GM03348 (cell line): ENCODE measurements at places on chromosomes 6 and 20.

DNA sequence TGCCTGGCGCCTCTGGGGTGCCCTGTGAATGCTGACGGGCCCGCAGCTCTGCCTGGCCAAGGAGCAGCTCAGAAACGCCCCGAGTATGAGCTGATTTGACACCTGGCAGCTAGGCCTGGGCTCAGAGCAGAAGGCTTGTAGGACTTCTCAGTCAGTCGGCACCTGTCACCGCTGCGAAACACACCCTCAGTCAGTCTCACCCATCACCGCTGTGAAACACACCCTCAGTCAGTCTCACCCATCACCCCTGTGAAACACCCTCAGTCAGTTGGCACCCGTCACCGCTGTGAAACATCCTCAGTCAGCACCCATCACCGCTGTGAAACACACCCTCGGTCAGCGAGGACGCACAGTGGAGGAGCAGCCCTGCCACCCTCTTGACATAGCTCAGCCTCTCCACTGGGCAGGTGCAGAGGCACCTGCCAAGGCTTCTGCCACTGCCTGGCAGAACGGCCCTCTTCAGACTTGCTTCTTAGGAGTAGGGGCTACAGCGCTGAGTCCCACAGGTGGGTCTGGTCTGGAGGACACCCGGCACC is 109.0 kb downstream of the PSMB1 start:
- no peak for DNase-seq

- DNase-seq = no peak
Observed at GRCh38 chr6:36920049-36920448, 34.3 kb downstream of the C6orf89 start.

- DNase-seq = no peak
Observed at GRCh38 chr6:43673444-43674084, 14.0 kb downstream of the MRPS18A start.

- DNase-seq = no peak
Observed at GRCh38 chr6:79861023-79861422, 86.3 kb downstream of the ELOVL4 start.

DNA sequence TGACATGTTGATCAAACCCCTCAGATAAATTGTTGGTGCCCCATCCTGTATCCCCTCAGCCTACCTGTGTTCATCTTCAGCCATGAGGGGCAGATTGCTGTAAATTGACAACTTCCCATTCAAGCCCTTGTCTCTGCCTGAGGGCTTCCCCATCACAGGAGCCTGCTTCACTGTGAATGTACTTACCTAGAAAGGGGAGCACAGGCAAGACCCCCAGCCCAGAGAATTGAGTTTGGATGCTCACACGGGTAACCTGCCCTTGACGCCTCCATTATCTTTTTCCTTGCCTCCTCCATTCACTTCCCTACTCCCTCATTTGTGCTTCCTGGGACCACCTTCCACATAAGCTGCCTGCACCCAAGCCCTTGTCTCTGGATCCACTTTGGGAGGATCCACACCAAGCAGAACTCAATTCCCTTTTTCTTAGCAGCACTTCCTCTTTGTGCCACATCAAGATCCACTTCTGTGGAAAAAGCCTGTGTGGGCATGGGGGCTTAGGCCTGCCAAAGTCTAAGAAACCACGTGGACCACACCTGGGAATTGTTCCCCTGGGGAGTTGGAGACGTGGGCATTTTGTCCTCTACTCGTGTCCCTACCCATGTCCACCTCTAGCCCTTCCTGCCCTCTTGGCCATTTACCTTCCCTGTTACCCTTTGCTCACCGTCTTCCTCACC is 103.4 kb upstream of the FOXA2 start:
- DNase-seq = no peak

DNA sequence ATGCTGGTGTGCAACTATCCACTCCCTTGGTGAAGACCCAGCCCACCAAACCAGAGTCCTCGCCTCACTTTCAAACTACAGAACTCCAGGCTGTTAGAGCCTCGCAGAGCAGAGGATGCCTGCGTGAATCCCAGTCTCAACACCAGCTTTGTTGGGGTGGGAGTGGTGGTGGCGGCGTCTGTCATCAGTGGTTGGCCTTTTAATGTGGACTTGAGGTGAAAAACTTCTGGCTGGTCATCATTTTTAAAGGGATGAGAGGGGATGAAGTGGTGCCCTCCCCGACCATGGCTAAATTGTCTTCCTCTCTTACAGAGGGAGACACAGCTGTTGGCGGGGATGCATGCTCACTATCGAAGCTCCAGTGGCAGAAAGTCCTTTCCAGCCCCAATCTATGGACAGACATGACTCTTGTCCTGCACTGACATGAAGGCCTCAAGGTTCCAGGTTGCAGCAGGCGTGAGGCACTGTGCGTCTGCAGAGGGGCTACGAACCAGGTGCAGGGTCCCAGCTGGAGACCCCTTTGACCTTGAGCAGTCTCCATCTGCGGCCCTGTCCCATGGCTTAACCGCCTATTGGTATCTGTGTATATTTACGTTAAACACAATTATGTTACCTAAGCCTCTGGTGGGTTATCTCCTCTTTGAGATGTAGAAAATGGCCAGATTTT is 54.9 kb downstream of the EZR start:
- DNase-seq = no peak

- no peak for DNase-seq
Observed at GRCh38 chr6:41815587-41815986, 28.1 kb downstream of the TOMM6 start.

DNA sequence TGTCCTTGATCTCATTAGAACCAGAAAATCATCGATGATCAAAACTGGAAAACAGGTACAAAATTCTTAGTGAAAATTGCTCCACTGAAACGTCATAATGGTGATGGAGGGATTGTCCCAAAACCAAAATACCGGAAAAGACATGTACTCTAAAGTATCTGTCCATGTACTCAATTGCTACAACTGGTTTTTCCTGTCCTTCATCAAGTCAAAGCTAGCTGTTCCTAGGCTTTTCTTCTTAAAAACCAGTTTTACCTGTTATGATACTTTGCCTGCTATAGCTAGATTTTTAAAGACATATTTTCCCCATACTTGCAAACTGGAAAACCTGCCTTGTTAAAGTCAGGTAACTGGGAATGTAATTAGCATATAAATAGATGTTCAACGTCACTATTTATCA is 50.5 kb upstream of the LRRC1 start:
- no peak for DNase-seq

GRCh38 chr6:106087548-106088325 is 1.6 kb downstream of the PRDM1 start:
- DNase-seq = peak; percentile 58

- no peak for DNase-seq
Observed at GRCh38 chr6:119261944-119262284, 87.6 kb downstream of the MAN1A1 start.

- no peak for DNase-seq
Observed at GRCh38 chr6:83590416-83590815, 78.1 kb downstream of the PRSS35 start.

DNA sequence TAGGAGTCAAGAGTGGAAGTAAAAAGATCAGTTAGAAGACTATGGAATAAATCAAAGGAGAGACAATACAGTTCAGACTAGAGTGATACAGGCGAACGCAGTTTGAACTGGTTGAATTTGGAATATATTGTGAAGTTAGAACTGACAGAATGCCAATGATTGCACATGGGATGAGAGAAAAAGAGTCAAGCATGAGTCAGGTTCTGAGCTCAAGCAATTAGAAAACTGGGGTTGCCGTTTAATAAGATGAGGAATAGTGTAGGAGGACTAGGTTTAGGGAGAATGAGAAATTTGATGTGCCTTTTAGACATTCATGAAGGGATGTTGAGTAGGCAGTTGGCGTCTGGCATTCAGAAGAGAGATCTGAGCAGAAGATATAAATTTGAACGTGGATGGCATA is 8.0 kb downstream of the RNF217 start:
- DNase-seq = peak; percentile 25

DNA sequence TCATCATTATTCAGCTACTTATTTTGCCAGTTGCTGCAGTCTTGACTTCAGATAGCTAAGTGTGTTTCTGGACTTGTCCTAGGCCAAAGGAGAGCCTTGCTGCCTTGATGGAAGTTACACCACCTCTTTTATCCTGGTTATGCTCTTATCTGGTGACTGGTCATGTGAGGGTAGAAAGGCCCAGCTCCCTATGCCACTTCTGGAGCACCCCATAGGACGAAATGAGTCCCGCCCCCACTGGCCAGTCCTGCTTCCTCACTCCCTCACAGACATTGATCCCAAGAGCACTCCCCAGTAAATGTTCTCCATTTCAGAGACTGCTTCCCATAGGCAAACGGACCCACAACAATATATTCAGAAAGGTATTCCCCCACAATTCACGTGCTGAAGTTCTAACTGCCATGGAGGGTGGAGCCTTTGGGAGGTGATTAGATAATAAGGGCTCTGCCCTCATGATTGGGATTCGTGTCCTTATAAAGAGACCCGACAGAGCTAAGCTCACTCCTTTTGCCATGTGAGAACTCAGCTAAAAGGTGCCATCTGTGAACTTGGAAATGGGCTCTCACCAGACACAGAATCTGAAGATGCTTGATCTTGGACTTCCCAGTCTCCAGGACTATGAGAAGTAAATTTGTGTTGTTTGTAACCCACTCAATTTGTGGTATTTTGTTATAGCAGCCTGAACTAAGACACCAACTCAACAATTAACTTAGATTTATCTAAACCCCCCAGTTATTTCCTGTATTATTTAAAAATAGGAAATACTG is 21.5 kb upstream of the ELOVL2 start:
- no peak for DNase-seq

GRCh38 chr6:16420715-16421461 is 182.5 kb downstream of the GMPR start:
- peak; percentile 66 for DNase-seq

DNA sequence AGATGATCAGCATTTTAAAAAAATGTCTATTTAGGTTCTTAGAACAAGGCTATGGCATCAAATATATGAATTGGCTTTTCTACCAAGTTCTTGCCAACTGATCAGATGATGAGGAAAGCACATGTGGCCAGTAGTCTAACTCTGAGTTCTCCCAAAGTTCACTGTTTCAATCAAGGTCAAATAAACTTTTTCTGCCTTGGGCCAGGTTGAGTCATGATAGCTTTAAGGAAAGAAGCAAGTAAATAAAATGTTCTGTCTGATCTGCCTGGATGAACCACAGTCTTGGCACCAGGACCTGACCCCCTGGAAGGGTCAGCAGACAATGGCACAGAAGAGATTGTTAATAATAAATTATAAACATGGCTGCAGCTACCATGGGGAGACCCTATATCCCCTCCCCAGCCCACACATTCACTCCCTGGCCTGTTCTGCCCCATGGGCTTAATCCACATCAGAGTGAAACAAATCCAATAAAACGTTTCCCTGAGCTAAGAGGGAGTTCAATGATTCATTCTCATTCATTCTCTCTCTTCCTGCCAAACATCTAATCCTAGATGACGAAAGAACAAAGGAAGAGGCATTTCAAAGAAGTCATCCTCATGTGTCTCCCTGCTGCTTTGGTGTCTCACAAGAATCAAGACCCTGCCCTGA is 661.6 kb downstream of the DHX35 start:
- DNase-seq = no peak

DNA sequence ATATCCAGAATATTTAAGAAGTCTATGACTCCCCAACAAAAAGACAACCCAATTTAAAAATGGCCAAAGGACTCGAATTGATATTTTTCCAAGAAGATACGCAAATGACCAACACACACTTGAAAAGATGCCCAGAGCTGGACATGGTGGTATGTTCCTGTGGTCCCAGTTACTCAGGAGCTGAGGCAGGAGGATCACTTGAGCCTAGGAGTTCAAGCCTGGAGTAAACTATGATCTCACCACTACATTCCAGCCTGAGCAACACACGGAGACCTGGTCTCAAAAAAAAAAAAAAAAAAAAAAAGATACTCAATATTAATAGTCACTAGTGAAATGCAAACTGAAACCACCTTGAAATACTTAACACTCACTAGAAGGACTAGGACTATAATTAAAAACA is 12.2 kb upstream of the ARMC2 start:
- DNase-seq = no peak

GRCh38 chr6:167424700-167425099 is 99.8 kb downstream of the TTLL2 start:
- no peak for DNase-seq

GRCh38 chr6:109693111-109693510 is 2.0 kb downstream of the FIG4 start:
- DNase-seq = no peak

DNA sequence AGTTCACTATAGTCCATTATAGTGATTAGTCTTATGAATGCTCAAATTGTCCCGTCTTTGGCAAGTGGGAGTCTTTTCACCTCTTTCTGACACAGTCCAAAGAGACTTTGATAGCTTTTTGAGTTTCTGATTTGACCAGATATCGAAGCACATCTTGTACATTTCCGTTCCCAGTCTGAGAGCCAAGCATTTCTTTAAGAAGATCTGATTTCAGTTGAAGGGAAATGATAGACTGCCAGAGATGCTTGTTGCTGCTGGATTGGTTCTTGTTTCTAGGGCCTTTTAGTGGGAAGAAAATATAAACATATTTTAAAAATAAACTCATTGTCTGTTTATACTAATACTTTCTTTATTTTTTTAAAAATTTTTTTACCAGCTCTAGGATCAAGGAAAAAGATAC is 54.1 kb upstream of the IER3 start:
- no peak for DNase-seq

GRCh38 chr20:10629946-10630650 is 43.7 kb downstream of the JAG1 start:
- no peak for DNase-seq

GRCh38 chr6:145668844-145669243 is 66.5 kb downstream of the EPM2A start:
- no peak for DNase-seq

GRCh38 chr6:90285042-90285481 is 11.6 kb downstream of the BACH2 start:
- DNase-seq = no peak

DNA sequence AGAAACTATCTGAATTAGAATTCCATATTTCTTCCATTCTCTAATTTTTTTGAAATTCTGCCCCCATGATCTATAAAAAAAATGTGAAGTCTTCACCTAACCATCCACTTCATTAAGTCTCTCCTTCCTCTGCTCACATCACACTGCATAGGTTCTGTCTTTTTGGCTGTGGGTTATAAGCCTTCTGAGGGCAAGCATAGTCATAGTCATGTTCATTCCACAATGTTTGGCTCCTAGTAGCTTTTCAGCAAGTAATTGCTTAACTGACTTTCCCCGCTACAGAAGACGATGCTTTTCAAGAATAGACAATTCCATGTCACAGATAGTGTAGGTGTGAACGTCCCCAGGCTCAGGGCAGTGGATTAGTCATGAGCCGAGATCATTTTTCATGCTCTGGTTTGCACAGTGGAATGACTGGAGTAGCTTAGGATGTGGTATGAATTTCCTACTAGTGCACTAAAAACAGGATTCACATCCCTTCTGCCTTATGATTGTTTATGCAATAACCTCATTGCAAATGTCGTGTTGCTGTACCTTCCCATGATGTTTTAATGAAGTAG is 29.1 kb downstream of the WRNIP1 start:
- DNase-seq = no peak

DNA sequence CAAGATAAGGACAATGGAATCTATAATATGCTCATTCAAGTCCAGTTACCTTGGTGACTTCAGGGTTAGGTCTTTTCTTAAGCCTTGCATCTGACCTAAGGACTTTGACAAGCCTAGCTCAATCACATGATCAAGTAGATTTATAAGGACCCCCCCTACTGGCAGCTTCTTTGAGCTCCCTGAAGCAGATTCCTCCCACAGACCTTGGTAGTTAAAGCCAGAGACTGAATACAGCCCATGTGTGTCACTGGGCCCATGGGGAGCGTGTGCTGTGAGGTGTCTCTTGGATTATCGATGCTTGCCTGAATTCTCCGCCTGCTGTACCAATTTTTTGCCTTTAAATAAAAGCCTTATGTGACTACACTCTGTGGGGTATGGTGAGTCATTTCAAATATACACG is 372.7 kb upstream of the RGS17 start:
- DNase-seq = no peak

- DNase-seq = no peak
Observed at GRCh38 chr20:24042646-24043045, 54.1 kb upstream of the GGTLC1 start.
